Stimulated activated CD8-positive, alpha-beta memory T cell treated with anti-CD3 and anti-CD28 coated beads, Interleukin-4, amount 100 ng/mL, for 1 hour (primary cell): ENCODE measurements at places on chromosomes 7 and 10.

DNA sequence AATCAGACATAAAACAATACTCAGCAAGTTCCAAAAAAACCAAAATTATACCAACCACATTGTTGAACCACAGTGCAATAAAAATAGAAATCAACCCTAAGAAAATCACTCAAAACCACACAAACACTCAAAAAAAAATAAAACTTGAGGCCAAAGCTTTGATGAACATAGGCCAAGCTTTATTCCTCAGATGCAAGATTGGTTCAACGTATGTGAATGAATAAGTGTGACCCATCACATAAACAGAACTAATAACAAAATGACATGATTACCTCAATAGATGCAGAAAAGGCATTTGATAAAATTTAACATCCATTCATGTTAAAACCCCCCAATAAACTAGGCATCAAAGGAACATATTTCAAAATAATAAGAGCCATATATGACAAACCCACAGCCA lies 506.1 kb upstream of the FZD8 start:
- no peak for DNase-seq

DNA sequence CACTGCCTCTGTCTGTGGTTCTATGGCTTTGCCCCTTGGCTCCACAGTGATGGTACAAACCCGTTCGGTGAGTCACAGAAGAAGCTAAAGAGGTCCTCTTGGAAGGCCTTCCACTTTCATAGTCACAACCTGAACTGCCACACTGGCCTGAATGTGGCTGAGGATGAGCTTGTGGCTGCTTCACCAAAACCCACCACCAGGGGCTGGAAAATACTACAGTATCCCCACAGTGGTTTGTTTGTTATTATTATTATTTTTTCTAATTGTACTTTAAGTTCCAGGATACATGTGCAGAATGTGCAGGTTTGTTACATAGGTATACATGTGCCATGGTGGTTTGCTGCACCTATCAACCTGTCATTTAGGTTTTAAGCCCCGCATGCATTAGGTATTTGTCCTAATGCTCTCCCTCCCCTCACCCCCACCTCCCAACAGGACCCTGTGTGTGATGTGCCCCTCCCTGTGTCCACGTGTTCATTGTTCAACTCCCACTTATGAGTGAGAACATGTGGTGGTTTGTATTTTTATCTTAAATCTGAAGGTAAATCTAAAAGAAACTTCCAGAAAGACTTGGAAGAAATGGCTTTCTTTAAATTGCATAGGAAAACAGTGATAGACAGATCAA lies 160.8 kb upstream of the NPSR1 start:
- DNase-seq = no peak

- DNase-seq = no peak
Observed at GRCh38 chr10:43350156-43350555, 21.3 kb upstream of the FXYD4 start.

GRCh38 chr7:158602905-158603772 lies 15.5 kb upstream of the PTPRN2 start:
- DNase-seq = no peak

GRCh38 chr7:82172881-82173280 lies 270.7 kb downstream of the CACNA2D1 start:
- no peak for DNase-seq

- DNase-seq = no peak
Observed at GRCh38 chr10:106619346-106619745, 545.2 kb downstream of the SORCS1 start.

GRCh38 chr7:131540491-131541162 lies 15.8 kb downstream of the PODXL start:
- no peak for DNase-seq

DNA sequence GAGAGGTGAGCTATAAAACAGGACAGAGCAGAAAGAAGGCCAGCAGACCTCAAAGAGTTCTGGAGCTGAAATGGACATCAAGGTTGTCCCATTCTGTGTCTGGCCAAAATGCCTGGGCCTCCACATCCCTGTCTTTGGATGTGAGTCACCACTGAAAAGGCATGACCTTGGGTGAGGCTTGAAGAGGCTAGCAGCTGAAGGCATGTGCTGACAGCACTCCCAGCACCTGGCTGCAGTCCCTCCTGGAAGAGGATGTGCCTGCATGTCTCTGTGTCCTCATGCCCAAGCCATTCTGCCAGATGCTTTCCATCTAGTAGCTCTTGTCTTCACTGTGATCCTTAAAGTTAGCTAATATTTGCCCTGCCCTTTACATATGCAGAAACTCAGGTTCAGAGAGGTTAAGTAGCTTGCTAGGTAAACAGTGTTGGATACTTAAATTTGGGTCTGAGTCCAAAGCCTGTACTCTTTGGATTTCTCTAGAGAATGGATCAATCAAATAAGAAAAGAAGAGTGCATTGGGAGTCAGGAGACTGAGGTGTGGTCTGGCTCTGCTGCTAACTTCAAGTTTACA lies 35.8 kb downstream of the HECW1 start:
- DNase-seq = no peak

DNA sequence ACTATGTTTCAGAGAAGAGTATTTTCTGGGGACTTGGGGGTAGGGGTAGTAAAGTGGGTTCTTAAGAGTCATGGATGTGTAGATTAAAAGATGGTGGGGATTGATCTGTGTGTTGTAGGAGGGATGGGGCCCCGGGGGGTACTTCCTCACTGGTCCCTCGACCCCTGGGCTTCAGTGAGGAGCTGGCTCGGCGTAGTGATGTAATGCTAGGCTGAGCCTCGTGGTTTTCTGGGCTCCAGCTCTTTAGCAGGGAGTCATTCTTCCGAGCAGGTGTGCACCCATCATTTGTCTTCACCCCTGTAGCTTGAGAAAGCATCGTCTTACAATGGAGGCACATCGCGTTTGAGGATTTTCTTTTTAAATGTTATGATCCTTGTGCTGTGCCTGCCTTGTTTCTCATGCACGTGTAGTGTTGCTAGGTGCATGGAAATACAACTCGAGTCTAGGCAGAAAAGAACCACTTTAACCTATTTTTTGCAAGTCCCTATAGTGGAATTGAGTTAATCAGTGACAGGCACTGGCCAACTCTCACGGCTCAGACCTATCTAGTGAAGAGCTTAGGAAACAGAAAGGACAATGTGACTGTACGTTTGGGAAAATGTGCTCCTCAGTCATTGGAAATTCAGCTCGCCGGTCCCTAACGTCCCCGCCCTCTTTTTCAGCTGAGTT lies 106.1 kb upstream of the BTBD16 start:
- DNase-seq = no peak

- no peak for DNase-seq
Observed at GRCh38 chr10:59212301-59212798, 35.9 kb downstream of the PHYHIPL start.

DNA sequence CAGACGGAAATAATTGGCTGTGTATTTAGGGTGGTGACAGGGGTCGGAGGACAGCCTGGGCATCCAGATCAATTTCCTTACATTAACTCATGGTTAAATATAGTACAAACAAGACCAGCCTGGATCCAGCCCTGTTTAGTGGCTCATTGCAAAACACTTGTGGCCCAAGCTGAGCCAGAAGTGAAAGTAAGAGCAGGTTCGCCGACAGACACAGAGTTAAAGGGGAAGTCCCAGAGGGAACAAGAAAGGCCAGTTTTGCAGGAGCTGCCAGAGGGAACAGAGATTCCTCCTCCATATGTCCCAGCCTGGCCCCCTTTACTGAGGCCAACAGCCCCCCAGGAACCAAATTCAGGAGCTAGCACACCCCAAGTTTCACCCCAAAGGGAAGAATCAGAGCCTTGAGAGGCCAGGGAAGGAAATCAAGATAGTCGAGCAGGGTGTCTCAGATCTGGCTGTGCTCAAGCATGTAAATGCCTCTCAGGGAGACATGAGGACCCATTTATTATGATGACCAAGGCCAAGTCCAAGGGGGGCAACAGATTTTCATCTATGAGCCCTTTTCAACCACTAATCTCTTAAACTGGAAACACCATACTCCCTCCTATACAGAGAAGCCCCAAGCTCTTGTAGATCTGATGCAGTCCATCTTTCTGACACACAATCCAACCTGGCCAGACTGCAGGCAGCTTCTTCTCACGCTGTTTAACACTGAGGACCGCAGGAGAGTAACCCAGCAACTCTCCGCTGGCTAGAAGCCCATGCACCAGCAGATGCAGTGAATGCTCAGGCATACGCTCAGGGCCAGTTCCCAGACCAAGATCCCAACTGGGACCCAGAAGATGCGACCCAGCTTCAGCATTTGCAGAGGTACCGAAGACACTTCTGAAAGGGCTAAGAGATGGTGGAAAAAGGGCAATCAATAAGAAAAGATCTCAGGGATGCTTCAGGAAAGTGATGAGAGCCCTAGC lies 15.9 kb upstream of the ADCK2 start:
- no peak for DNase-seq

DNA sequence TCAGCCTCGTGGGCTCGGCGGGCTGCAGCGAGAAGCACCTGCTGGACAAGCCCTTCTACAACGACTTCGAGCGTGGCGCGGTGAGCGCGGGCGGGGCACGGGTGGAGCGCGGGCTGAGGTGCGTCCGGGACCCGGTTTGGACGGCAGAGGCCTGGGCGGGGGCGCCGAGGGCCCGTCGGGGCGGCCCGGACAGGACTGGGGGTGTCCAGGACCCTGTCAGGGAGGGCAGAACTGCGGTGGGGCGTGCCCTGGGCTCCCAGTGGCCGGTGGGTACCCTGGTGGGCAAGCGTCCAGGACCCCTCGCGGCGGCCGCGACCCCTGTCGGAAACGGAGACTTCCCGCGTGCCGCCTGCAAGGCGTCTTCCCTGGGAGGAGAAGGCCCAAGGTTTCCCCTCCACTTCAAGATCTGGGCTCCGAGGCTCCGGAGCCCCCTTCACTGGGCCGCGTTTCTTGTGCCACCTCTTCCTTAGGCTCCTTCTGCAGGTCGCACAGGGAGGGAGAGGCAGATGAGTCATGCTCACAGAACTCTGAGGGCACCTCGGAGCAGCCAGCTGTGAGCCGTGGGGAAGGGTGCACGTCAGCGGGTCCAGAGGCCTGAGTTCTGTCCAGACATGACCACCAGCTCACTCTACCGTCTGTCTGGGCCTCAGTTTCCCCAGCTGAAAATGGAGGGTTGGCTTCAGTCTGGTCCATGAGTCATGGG lies 485 bp downstream of the ALOX5 start:
- DNase-seq = no peak

DNA sequence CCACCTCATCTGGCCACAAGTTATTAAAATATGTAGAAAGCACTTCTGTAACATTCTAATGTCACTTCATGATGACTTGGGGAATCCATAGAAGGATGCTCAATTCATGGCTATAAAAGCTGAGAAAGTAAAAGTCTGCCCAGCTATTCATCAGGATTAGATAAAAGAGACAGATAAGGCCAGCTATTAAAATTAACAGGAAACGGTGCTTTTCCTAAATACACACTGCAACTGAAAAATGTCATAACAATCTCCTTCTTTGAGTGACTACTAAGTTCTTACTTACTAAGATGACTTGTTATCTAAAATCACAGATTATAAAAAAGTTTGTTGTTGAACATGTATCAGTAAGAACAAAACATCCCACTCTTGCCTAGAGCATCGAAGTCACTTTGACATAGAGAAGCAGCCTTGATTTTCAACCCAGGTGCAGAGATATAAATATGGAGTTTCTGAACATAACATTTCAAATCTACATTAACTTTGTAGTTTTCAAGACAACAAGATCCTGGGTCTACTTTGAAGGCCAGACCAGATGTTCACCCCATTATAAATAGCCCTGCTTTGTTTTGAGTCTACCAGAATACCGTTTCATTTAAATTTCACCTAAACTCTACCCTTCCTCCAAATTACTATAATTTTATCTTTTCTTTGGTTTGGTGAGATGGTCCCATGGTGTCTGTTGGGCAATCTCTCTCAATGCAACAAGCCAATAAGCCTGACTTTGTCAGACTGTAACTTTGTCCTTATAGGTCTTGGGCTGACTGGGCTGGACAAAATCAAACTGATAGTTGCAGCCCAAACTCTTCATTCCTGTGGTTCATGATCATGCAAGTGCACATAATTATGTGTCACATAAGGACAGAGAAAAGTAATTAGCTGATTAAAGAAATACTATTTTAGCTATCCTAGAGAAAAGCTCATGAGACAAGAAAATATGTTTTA lies 24.0 kb downstream of the HYCC1 start:
- no peak for DNase-seq

GRCh38 chr7:132972745-132973144 lies 109.1 kb downstream of the CHCHD3 start:
- no peak for DNase-seq

DNA sequence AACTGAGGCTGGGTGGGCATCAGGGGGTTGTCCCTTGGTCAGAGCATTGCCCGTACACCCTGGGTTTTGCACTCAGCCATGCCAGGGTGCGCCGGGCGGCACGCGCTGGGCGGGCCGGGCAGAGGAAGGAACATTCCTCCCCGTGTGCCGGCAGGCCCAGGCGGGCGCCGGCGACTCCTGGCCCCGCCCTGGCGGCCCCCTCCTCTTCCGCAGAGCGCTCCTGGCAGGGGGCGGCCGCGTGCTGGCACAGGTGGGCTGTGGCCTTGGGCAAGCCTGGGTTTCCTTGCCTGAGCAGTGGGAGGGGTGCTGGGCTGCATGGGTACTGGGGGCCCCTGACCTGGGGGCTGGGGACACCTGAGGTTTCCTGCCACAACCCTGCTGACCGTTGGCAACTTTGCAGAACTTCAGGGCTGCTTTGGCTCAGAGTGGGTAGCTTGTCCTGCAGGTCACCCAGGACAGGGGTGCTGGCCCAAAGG lies 3.9 kb downstream of the LFNG start:
- no peak for DNase-seq

DNA sequence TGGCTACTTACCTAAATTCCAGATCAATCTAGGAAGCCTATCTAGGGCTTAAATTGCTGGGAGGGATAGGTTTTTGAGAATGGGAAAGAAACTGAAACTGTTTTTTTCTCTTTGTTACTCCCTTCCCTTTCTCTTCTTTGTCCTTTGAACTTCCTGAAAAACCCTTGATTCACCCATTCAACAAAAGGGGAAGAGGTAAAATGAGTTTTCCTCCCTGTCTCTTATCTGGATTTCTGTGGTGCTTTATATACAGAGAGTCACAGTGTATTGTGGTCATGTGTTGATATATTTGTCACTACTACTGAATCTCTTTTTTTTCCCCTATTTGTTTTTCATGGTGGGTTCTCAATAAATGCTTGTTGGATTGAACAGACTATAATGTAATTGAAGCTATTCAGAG lies 19.8 kb upstream of the NUP205 start:
- DNase-seq = no peak

GRCh38 chr10:77451886-77452285 lies 185.7 kb downstream of the KCNMA1 start:
- no peak for DNase-seq

GRCh38 chr7:123773481-123773880 lies 24.7 kb upstream of the WASL start:
- no peak for DNase-seq

DNA sequence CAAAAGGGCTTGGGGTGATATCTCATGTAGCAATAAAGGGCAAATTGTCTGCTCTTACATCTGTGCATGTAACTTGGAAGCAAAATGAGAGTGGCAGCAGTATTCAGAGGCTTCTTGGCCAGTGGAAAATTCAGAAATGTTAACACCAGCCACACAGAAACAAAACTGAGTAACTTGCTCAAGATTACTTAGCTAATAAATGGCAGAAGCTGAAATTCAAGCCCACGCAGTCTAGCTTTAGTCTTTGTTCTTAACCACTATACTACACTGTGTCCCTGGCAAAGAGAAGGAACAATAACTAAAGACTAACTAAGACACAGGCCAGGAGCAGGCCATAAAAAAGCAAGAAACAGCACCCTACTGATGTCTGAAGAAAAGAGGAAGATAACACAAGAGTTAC lies 185.9 kb upstream of the ASAH2 start:
- DNase-seq = no peak
